ENCODE measurements at places on chromosomes 16 and 17.

DNA sequence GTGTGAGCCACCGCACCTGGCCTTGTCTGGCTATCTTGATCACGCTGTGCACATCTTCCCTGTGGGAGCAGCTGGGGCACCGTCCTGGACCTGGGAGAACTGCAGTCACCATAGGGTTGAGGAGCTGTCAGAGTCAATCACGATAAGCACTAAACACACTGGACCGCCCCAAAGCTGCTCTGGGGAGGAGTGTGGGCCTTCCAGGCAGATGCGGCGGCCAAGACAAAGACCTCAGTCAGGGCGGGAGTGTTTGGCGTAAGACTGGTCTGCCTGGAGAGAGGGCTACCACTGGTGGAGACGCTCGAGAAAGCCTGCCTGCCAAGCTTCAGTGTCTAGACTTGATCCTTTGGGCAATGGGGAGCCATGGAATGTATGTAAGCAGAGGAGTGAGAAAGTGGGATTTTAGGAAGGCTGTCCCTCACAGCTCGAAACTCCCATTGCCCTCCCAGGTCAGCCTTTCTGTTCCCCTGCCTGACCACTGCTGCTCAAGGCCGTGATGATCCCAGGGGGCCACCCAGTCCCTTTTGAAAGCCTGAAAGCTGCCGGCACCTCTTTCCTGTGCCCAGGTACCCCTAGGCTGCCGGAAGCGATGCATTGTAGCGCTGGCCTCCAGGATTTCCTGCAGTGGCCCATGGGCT is 29.3 kb upstream of the CIBAR2 start:
- DNase-seq: no peak

DNA sequence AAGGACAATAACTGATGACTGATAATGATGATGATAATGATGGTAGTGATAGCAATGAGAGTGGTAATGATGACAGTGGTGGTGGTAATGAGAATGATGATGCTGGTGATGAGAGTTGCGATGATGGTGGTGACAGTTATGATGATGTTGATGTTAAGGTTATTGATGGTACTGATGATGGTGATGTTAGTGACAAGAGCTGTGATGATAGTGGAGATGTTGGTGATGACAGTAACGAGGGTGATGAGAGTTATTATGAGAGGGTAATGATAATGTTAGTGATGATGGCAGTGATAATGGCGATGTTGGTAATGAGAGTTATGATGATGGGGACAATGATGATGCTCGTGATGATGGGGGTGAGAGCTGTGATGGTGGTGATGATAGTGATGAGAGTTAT is 13.2 kb upstream of the TMEM132E start:
- DNase-seq: no peak

DNA sequence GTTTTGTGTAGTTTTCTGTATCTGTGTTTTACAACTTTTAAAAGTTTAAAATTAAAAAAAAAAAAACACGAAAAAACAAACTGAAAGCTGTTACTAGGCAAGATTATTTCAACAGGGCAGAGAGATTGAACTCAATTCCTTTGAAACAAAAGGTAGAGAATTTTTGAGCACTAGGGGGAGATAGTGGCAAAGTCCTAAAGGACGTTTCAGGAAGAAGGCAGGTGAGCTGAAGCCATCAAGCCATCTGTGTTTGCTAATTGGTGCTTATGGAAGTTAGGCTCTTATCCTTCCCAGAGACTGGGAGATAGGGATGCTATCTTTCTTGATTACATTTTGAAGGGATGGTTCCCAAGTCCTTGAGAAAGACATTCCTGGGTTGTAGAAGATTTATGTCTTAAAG is 70.6 kb upstream of the CLEC3A start:
- DNase-seq: no peak

- no peak for DNase-seq
Measured at GRCh38 chr17:33152783-33153182, 140.3 kb downstream of the ASIC2 start.

DNA sequence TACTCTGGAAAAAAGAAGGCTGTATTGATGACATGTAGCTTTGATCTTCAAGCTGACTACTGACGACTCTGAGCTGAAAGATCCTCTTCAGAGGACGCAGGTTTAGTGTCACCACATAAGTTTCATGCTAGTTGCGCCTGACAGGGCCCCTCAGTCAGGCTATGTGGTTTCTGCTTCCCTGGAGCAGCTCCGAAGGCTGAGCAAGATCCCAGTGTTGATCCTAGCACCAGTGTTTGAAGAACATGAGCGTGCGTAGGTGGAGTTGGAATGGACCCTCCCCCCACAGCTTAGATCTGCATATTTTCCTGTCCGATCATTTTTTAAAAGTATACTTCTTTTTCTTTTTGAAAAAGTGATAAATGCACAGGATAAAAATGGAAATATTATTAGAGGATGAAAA is 17.3 kb downstream of the BANP start:
- no peak for DNase-seq

DNA sequence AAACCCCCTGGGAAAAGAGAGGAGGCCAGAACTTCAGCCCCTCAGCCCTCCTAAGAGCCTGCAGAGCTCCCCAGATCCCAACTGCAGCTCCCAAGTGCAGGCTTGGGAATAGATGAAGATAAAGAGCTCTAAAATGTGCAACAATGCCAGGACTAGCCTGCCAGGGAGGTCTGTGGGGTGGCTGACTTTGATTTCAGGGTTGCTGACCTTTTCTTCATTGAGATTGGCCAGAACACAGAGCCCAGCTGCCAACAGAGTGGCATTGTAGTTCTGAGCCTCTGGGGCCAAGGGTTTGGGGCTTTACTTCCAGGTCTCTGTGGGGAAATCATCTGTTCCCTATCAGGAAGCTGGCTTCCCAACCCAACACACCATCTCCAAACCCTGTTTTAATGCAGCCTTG is 120.6 kb downstream of the COPRS start:
- DNase-seq: no peak

DNA sequence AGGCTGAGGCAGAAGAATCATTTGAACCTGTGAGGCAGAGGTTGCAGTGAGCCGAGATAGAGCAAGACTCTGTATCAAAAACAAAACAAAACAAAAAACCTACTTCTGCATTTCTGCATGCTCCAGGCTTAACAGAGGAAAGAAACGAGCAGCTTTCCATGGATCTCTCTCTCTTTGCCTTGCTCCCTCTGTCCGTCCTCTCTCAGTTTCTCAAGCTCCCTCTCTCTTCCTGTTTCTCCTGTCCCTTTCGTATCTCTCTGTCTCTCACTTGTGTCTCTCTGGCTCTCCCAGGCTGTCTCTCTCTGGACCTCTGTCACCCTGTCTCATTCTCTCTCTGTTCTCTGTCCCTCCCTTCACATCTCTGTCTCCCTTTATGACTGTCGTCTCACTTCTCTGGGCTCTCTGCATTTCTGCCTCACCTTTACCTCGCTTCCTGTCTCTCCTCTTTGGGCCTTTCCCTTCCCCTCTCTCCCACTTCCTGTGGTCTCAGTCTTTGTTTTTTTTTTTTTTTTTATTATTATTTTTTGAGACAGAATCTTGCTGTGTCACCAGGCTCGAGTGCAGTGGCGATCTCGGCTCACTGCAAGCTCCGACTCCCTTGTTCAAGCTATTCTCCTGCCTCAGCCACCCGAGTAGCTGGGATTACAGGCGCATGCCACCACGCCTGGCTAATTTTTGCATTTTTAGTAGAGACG is 4.1 kb upstream of the PITPNA start:
- no peak for DNase-seq

- DNase-seq: no peak
Measured at GRCh38 chr17:30922235-30923030, 688 bp downstream of the ADAP2 start.

DNA sequence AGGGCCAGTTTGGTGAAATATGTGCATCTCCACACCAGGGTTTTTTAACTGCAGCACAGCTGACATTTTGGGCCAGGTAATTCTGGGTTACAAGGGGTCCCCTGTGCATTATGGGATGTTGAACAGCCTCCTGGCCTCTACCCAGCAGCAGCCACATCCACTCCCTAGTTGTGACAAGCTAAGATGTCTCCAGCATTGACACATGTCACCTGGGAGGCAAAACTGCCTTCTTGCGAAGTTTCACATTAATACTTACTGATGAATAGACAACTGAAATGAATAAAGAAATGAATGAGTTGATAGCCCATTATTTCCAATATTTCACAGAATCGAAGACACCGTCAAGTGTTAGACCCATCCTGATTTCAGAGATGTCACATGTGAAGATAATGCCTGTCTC is 383.7 kb downstream of the CPPED1 start:
- DNase-seq: no peak

DNA sequence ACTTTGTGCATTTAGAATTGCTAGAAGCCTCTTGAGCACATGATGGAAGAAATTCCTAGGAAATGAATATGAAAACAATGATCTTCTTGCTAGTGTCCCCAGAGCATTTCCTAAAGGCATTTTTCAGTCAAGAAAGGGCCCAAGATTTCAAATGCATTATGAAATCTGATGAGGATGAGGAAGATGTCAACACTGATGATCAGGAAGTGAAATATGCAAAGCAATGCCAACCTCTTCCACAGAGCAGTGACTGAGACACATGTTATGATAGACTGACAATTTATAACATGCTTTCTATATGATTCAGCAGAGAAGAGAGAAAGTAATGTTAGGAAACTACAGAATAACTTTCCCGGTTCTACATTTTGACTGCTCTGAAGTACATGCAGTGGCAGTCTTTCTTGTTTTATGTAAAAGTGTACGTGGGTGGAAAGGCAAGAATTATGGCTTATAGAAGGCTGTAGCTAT is 859.1 kb upstream of the GOT2 start:
- no peak for DNase-seq
